Adipose tissue (tissue), 3 donors: ENCODE measurements at places on chromosomes 2 and 18. TPM values are rescaled to one million over a fixed set of nuclear protein-coding genes. Genes with fewer than 3 reads are reported as not detected.

IL1R1 gene
- 128 TPM for polyA plus RNA-seq

TRIM43 gene
- polyA plus RNA-seq, result not detected

C2orf80 gene
- polyA plus RNA-seq, result not detected

FAM228A gene
- 4.0 TPM for polyA plus RNA-seq

GCG gene
- 258 TPM for polyA plus RNA-seq

SELENOI gene
- 1.3 TPM for polyA plus RNA-seq

MDH1 gene
- 96.6 TPM for polyA plus RNA-seq

MROH2A gene
- 0.14 TPM for polyA plus RNA-seq

EIF2AK2 gene
- 6.7 TPM for polyA plus RNA-seq

DUSP2 gene
- polyA plus RNA-seq, result 15.6 TPM

IL36A gene
- polyA plus RNA-seq, result not detected

CCDC141 gene
- polyA plus RNA-seq, result 0.54 TPM

SLC9A4 gene
- polyA plus RNA-seq, result 1.8 TPM

PDCL3 gene
- polyA plus RNA-seq, result 9.5 TPM

CNRIP1 gene
- polyA plus RNA-seq, result 26.6 TPM

NTSR2 gene
- 1.3 TPM for polyA plus RNA-seq

UGT1A7 gene
- not detected for polyA plus RNA-seq

SLC8A1 gene
- 0.62 TPM for polyA plus RNA-seq

CIB4 gene
- polyA plus RNA-seq, result 0.16 TPM

FEV gene
- 0.58 TPM for polyA plus RNA-seq

CHRNA1 gene
- 0.06 TPM for polyA plus RNA-seq

TDRD15 gene
- not detected for polyA plus RNA-seq

GRHL1 gene
- polyA plus RNA-seq, result 7.2 TPM

CFAP221 gene
- not detected for polyA plus RNA-seq

THADA gene
- polyA plus RNA-seq, result 9.3 TPM

KCNG2 gene
- 0.45 TPM for polyA plus RNA-seq

NYAP2 gene
- polyA plus RNA-seq, result not detected

MEMO1 gene
- polyA plus RNA-seq, result 30.0 TPM

RBM43 gene
- 3.7 TPM for polyA plus RNA-seq

MAB21L4 gene
- 0.37 TPM for polyA plus RNA-seq

MZT2B gene
- 239 TPM for polyA plus RNA-seq

UGT1A3 gene
- not detected for polyA plus RNA-seq

ALPP gene
- polyA plus RNA-seq, result not detected

TFCP2L1 gene
- 1.1 TPM for polyA plus RNA-seq

IL1R2 gene
- polyA plus RNA-seq, result 31.5 TPM

CPLX4 gene
- polyA plus RNA-seq, result 0.07 TPM

GLB1L gene
- 11.8 TPM for polyA plus RNA-seq

ATOH8 gene
- 57.5 TPM for polyA plus RNA-seq

EGR4 gene
- polyA plus RNA-seq, result not detected

ABCG8 gene
- not detected for polyA plus RNA-seq

CCDC74B gene
- polyA plus RNA-seq, result 1.1 TPM

HOXD12 gene
- not detected for polyA plus RNA-seq

NEUROD1 gene
- not detected for polyA plus RNA-seq

SERPINB2 gene
- 0.18 TPM for polyA plus RNA-seq

NMS gene
- polyA plus RNA-seq, result not detected

BOLA3 gene
- 67.8 TPM for polyA plus RNA-seq

MDH1B gene
- 0.67 TPM for polyA plus RNA-seq
